LHCN-M2 (cell line): ENCODE measurements at places on chromosomes 2 and 18.

GRCh38 chr2:219184121-219184520 is 6.0 kb downstream of the RETREG2 start:
- DNase-seq: no peak

DNA sequence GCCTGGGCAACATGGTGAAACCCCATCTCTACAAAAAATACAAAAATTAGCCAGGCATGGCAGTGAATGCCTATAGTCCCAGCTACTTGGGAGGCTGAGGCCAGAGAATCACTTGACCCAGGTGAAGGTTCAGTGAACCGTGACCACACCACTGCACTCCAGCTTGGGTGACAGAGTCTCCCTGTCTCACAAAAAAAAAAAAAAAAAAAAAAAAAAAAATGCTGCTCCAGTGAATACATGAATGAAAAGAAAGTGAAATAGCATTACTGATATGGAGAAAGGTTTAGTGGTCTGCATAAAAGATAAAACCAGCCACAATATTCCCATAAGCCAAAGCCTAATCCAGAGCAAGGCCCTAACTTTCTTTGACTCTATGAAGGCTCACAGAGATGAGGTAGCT is 44.5 kb downstream of the METTL8 start:
- DNase-seq: no peak

DNA sequence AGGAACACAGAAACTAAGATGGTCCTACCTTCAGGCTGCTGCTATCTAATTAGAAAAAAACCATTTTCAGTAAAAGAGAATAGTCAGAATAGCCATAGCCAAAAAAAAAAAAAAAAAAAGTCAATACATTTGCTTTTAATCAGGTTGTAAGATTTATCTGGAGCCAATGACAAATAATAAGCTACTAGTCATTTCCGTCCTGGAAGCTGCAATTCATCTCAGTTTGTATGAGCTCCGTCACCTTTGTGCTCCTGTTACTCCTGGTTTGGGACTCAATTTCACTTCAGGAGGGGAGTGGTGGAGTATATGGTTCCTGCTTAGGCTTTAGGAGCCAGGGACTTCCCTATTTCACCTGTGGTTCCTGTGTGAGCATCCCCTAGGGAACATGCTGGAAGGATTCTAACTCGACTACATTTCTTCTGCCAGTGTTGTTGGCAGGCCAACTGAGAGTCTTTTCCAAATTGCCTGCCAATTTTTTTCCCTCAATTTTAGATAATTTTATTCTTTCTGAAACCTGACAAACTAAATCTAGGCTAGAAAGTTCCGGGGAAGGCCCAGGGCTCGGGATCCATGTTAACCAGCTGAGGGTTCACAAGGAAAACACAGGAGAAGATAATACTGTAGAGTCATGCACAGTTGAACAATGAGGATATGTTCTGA is 481.8 kb downstream of the DLGAP1 start:
- no peak for DNase-seq

DNA sequence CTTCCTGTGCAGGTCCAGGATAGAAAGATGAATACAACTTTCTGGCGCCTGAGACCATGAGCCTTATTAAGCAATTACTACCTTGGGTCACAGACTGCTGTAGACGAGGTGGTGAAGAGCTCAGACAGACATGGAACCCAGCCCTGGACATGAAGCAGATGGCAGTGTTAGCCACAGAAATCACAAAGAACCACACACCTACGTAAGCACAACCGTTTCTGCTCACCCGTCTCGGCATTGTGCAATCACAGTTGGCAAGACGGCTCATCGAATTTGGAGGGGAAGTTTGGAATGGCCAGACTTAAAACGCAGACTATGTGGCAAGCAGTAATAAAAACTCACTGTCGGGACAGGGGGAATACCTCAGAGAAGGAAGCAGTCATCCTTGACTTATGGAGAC is 24.3 kb upstream of the ASPRV1 start:
- DNase-seq: no peak

DNA sequence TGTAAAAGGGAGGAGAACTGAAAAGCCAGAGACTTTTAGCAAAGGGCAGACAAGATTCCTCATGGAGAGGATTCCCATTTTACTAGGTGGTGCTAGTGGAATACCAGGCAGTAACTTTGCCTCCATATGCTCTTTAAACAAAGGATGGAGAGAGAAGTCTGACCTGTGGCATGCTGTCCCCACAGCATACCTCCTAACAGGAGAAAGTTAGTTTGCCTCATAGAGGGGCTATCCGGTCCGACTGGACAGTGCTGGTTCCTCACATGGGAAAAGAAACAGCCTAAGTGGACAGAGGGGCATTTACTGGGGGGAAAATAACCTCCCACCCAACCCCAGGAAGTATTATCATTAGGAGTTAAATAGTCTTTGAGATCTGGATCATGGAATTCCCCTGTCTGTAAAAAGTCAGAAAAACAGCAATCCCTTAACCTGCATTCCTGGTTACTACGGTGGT is 31.6 kb upstream of the GMCL1 start:
- no peak for DNase-seq

GRCh38 chr2:152961351-152961750 is 242.9 kb downstream of the ARL6IP6 start:
- no peak for DNase-seq

DNA sequence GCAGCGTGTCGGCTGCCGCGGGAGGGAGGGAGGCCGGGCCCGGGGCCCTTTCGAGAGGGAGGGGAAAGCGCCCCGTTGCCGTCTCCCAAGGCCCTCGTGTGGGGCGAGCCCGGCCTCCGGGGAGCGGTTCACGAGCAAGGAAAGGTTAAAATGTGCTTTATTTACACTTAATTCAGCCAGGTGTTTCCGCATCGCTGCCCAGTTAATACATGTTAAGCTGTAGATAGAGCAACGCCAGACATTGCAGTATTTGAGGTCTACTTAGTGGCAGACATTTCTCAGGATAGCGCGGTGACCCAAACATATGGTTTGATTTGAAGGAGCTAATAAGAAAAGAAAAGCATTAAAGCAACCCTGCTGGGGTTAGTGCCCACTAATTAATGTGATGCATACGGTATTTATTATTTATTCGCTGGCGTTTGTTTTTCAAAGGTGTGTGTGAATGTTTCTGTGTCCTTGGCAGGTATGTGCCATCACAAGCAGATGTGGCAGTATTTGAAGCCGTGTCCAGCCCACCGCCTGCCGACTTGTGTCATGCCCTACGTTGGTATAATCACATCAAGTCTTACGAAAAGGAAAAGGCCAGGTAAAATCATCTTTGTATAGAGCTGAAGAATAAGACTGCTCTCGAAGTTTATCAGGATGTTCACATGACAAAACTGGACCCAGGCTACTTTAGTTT is 571 bp downstream of the EEF1B2 start:
- DNase-seq: no peak

DNA sequence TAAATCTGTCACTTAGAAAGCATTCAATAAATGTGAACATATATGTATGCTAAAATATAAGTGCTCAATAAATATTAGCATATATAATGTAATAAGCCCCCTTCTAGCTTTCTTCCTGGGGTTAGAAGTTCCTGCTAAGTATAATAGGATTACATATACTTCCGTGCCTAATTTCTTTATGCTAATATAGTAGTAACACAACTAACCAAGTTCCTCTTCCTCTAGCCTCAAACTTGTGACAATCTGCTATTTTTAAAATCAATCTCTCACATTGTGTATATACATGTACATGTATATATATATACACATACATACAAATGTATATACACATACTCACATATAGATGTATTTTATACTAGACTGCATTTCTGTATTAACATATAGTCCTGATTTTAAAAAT is 32.2 kb downstream of the TLK1 start:
- no peak for DNase-seq

DNA sequence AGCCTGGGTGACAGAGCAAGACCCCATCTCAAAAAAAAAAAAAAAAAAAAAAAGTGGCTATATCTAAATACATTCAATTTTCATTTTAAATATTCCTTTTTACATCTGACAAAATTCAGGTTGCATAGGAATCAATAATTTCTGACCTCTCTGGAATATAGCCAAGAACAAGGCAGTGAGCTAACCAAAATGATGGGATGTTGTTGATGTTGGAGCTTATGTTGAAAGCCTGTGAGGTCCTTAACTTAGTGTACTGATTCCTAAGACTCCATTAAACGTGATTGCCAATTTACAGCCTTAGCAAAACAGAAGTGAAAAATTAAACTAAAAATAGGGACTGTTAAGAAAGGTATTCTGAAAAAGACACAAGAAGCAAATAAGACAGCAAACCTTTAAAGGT is 109.6 kb downstream of the MEP1B start:
- DNase-seq: no peak

DNA sequence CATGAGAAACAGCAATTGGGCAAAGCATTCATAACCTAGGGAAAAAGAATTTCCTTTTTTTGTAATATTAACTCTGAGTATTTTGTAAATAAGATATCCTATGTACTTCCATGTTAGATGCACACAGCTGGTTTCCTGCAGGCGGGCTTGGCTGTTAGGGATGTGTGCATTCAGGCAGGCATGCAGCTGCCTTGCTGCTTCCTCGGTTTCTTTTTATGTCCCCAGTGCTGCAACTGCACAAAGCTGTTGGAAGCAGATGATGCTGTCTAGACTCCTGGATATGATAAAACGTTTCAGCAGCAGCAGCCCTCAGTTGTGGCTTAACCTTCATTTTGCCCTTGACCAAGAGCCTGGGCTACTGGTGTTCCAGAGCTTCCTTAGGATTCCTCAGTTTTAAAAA is 89.4 kb upstream of the EML6 start:
- peak; percentile 18 for DNase-seq

DNA sequence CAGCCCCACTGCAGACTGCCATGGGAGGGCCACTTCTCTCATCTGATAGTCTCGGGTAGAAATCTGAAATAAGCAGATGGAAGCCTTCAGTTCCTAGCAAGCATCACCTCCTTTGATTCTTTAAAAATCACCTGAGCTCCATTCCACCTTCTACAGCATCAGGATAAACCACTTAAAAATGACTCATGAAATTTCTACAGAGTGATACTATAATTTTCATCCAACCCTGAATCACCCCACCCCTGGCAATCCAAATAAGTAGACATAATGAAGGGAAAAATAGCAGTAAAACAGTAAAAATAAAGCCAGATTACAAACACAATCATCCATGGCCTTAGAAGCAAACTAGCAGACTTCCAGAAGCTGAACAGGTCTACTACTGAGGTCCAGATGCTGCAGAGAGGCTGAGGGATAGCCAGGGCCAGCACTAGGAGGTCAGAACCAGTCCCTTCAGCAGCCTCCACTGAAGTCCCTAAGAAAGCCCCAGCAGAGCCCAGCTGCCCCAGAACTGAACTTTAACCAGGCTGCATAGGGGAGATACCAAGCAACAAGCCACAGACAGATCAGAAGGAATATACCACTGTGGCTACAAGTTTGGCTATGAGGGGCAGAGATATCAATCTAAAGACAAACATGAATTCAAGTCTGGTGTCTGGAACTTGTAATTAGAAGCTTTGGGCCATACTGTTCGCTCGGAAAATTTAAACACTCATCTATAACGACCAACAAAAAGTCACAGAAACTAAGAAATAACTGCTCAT is 54.7 kb upstream of the RNU4ATAC start:
- DNase-seq: no peak

DNA sequence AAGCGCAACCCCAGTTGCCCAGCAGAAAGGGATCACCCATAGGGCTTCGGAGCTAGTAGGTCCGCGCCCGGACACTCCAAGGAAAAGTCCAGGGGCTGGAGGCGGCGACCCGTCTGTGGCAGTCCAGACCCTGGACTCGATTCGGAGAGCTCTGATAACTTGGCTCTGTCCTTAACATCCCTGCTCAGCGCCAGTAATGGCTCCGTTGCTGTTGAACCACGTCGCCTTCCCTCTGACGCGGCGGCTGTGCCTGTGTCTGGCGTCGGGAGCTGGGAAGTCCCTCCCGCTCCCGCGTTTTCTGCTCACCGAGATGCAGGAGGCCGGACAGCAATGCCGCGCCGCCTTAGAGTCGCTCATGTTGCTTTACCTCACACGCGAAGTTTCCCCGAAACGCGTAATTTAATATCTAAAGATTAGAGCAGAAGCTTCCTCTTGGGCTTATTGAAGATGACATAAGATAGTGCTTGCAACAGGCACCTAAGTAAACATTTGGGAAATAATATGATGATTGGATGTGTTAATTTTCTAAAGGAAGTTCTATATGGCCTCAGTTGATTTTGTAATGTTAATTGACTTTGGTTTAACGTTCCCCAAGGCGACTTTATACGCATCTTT is 1.3 kb upstream of the ZBTB14 start:
- peak; percentile 83 for DNase-seq

DNA sequence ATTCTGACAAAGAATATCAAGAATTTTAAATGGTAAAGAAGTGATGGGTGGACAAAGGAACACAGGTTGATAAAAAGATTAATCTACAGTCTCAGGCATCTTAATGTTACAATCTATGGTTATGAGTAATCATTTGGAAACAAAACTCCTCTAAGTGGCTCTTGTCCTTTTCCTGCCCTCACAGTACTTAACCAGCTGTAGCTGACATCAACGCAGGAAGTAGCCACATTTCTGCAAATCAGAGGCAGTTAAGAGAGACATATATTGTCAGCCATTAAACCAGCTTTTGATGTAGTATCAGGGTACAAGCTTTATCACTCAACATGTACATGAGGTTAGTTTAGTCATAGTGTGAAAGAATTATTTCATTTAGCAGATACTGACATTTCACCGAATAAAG is 244.6 kb downstream of the NR4A2 start:
- no peak for DNase-seq

DNA sequence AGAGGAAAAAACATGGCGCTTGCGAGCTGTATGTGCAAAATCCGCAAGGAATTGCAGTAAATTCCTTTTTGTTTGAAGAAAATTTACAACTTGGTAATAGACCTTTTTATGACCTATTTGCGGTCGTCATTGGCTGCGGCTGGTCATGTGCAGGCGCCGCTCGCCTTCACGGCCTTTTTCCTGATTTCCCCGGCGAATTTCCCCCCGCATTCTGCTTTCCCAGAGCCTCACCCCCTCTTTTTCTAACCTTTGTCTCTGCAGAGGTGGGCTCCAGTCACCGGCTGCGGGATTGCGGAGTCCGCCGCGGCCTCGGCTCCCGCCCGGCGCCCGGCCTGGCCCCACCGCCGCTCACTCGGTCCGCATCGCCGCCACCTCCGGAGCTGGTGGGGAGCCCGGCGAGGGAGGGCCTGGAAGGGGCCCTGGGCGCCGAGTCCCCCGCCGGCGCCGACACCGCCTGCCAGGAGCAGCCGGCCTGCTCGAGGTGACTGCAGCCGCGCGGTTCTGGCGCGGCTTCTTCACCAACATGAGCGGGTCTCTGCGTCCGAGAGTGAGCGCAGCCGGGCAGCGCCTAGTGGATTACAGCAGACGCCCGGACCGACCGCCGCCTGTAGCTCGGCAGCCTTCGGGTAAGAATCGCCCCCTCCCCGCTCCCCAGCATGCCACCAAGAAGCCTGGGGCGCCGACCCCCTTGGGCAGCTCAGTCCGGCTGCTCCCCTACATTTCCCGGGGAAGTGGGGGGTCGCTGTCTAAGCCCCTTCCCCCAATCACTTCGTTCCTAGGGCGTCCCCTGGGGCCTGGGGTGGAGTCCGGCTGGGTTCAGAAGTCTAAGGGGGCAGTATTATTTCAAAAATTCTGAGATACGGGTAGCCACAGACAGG is 7.1 kb downstream of the HOXD8 start:
- DNase-seq: no peak

GRCh38 chr2:68031542-68032160 is 31.2 kb downstream of the C1D start:
- peak; percentile 66 for DNase-seq
